Activated T-cell treated with anti-CD3 and anti-CD28 coated beads for 24 hours (primary cell): ENCODE measurements at places on chromosomes 6 and 20.

- no peak for DNase-seq
Measured at GRCh38 chr6:36114798-36115408, 15.4 kb upstream of the MAPK13 start.

- no peak for DNase-seq
Measured at GRCh38 chr6:7669742-7670141, 56.2 kb upstream of the BMP6 start.

GRCh38 chr20:53550280-53551187 lies 43.1 kb downstream of the ZNF217 start:
- DNase-seq, result no peak

DNA sequence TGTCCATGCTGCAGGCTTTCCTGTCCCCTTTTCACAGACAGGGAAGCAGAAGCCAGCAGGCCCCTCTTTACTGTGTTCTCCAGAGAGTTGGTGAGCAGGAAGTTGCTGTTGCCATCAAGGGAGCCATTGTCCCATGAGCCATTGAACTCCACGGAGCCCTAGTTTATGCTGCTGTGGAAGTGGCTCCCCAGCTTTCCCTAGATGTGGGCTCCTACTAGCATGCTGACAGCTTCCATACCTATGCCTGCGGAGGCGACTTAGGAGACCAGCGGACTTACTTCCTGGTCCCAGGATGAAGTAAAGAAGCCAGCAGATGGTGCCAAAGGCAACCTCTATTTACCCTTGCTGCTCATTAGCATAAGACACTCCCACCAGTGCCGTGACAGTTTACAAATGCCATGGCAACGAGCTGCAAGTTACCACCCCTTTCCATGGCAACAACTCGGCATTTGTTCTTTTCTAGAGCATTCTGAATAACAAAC lies 30.8 kb upstream of the FKBP1A start:
- no peak for DNase-seq

DNA sequence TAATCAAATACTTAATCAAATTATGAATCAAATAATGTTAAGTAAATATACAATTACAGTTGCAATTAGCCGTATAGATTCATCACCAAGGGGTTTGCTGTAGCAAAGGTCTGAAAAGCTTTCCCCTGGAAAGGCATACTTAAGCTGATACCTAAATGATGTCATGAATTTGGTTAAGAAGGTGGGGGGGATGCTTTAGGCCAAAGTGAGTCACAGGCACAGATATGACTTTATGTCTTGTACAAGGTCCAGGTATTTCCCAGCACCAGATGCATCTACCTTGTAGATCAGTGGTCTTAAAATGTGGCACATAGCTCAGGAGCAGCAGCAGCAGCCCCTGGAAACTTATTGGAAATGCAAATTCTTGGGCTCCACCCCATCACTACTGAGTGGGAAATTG lies 557.3 kb upstream of the CDH4 start:
- DNase-seq, result no peak

GRCh38 chr6:7628909-7629308 lies 38.9 kb downstream of the SNRNP48 start:
- DNase-seq, result no peak

GRCh38 chr20:14966808-14967207 lies 629.4 kb upstream of the FLRT3 start:
- DNase-seq, result no peak

DNA sequence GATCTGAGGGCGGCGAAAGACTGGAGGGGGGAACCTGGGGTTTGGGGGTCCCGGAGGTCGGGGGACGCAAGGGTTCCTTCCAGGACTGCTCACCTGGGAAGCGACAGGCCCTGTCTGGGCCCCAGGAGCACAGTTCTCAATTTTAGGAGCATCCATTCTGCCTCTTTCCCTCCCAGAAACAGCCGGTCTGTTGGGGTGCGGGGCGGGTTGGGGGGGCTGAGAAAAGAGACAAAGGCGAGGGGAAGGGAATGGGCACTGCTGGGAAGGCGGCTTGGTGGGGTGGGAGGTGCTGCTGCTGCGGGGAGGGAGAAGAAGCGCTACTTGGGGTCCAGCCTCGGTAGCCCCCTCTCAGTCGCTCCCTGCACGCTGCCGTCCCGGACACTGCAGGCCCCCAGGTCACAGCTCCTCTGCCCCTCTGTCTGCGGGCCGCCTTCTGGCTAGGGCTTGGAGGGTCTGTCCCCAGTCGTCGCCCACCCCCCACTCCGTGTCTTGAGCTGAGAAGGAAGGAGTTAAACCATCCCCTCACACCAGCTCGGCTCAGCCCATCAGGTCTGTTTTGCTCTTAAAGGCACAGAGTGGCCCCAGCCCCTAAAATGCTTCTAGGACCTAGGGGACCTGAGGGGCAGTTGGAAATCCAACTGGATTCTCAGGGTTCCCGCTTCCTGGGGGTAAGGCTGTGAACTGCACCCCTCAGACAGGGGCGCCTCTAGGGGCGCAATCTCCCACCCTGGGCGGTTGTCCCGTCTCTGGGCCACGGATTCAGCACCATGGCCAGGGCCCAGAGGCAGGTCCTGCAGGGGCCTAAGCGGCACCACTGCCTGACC lies 690 bp downstream of the GDAP1L1 start:
- DNase-seq, result no peak

GRCh38 chr20:21632735-21633053 lies 72.8 kb upstream of the PAX1 start:
- DNase-seq, result no peak

GRCh38 chr6:90386399-90387382 lies 90.0 kb upstream of the BACH2 start:
- no peak for DNase-seq
